CD4-positive, alpha-beta T cell (primary cell): ENCODE measurements at places on chromosomes 11 and 22. TPM values are rescaled to one million over a fixed set of nuclear protein-coding genes. Genes with fewer than 3 reads are reported as not detected.

DNA sequence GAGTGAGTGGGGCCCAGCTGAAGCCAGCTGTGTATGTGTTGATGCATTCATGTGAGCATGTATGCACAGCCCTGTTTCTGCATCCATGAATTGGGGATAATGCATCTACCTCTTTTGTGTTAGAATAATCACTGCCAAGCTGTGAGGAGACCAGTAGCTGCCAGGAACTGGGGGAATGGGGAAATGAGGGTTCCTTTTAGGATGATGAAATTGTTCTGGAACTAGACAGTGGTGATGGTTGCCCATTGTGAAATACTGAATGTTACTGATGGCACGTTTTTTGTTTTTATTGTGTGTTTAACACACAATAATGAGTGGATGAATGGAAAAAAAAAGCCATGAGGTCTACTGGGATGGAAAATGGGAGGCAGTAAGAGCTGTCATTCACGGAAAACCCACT, 45.3 kb upstream of the WNT11 start:
- H3K36me3 ChIP-seq: no peaks in the 10 kb centered on the region
- H3K4me1 ChIP-seq: no peaks in the 10 kb centered on the region
- H3K27ac ChIP-seq: no peak overlapping the region
- no peaks in the 10 kb centered on the region for H3K27me3 ChIP-seq

RASL10A gene
- 0.30 TPM for total RNA-seq

DNA sequence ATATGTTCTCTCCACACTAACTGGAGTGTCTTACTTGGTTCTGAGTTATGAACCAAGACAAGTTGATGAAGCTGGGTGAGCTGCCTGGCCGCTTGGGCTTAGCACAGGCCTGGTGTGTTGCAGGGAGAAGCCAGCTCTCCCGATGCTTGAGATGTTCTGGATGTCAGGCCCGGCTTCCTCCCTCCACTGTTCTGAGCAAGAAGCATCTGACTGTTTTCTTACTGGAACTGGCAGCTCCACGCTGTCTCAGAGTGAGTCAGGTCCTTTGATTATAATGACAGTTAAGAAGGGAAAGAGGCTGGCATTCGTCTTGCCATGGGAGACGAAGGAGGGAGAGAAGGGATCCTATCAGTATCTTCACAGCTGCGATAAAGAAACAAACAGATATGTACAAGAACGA, 46.5 kb upstream of the CRTAM start:
- DNase-seq: no peak
- no peak overlapping the region for H3K27ac ChIP-seq
- peaks cover 59% of the 10 kb centered on the region for H3K36me3 ChIP-seq
- H3K27me3 ChIP-seq: no peaks in the 10 kb centered on the region

GRCh38 chr11:1116104-1116503, 41.4 kb downstream of the MUC2 start:
- DNase-seq: no peak
- no peak overlapping the region for H3K4me3 ChIP-seq
- no peaks in the 10 kb centered on the region for H3K4me1 ChIP-seq

BTBD18 gene
- not detected for total RNA-seq

DNA sequence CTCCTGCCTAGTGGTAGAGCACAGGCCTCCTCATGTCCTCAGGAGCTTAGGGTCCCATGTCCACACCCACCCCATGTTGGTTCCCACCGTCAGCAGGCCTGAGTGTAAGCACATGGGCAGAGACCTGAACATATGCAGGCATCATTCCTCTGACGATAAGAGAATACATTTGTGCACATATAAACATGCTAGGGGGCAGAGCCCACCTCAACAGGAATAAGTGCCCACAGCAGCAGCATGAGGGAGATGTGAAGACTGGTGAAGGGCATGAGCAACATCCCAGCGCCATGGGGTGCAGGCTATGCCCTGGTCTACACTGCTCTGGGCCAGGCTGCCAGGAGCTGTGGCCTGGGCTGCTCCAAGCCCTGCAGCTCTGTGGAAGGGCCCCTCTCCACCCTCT, 16.9 kb downstream of the ADORA2A start:
- no peak overlapping the region for H3K4me3 ChIP-seq
- no peaks in the 10 kb centered on the region for H3K27me3 ChIP-seq
- no peak overlapping the region for H3K27ac ChIP-seq
- peak; percentile 16 for DNase-seq
- peaks cover 48% of the 10 kb centered on the region for H3K36me3 ChIP-seq

RAB38 gene
- 0.44 TPM for total RNA-seq

CD3E gene
- 483 TPM for total RNA-seq

DNA sequence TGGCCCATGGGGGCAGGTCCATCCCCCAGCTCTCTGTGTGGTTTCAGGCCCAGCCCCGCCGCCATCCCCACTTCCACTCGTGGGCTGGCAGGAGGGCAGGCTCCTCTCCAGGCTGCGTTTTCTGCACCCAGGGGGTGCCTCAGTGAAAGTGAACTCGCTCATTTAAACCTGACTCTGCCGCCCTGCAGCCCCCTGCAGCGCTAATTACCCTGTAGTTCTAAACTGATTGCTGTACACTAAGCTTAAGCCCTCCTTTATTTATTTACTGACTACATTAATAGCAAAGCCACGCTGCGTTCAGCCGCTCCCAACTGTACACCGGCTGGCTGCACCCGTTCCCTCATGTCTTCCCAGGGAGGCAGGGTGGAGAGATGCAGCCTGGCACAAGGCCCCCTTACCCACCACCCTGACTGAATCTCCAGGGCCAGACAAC, 36.6 kb upstream of the NNMT start:
- DNase-seq: no peak
- no peak overlapping the region for H3K4me3 ChIP-seq
- H3K4me1 ChIP-seq: peaks cover 5% of the 10 kb centered on the region
- H3K36me3 ChIP-seq: no peaks in the 10 kb centered on the region

DNA sequence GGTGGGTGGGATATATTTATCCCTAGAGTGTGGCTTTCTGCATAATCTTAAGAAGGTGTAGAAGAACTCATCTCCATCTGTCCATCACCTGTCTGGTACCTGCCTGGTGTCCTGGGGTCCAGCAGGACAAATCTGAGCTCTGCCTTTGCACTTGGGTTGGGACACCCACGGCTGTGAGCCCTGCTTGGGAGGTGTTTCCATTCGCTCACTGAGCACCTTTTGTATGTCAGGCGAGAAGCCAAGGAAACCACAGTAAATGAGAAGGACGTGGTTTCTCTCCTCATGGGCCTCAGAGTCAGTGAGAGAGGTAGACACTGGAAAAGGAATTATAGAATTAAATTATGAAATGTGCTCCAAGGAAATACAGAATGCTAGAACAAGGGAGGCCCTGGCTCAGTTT, 555.9 kb downstream of the MIAT start:
- H3K27ac ChIP-seq: no peak overlapping the region
- H3K4me3 ChIP-seq: no peak overlapping the region
- peaks cover 9% of the 10 kb centered on the region for H3K27me3 ChIP-seq
- no peak for DNase-seq

SYNGR1 gene
- 0.44 TPM for total RNA-seq

RIC3 gene
- 57.6 TPM for total RNA-seq

DENND6B gene
- total RNA-seq: 1.9 TPM

ADM gene
- 1.5 TPM for total RNA-seq

GRCh38 chr22:21873619-21874018, 6.2 kb upstream of the MAPK1 start:
- H3K27me3 ChIP-seq: no peaks in the 10 kb centered on the region
- no peak overlapping the region for H3K27ac ChIP-seq
- peaks cover 12% of the 10 kb centered on the region for H3K4me1 ChIP-seq
- no peak for DNase-seq
- no peak overlapping the region for H3K4me3 ChIP-seq

DNA sequence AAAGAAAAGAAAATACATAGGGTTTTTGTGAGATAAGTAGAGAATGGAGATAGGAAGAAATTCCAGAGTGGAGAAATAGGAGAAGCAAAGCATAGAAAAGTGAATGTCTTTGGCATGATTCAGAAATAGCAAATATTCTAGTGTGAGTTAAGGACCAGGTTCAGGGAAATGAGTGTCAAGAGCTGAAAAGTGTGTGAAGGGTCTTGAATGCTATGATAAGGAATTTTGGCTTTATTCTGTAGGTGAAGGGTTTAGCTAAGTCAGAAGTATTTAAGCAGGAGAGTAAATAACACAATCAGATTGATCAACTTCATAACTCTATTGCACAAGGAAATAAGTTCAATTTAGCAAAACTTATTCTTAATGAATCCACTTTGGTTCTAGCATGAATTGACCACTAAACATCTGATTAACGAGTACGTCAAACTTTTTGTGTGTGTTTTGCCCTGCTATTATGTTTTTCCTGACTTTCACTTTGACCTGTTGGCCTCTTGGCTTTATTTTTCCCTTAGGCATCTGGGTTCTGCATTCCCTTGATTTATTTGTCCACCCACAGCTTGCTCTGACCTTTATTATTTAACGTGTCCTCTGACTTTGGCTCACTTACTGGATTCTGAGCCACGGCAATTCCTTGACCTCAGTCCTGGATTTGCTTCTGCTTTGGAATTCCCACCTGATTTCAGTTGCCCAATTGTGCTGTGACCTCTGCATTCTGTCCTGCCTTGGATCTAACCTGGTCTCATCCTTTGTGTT, 11.9 kb upstream of the TMEM218 start:
- no peak overlapping the region for H3K27ac ChIP-seq
- no peaks in the 10 kb centered on the region for H3K4me1 ChIP-seq
- peaks cover 7% of the 10 kb centered on the region for H3K27me3 ChIP-seq
- H3K4me3 ChIP-seq: no peak overlapping the region

PKDREJ gene
- total RNA-seq: not detected

DNA sequence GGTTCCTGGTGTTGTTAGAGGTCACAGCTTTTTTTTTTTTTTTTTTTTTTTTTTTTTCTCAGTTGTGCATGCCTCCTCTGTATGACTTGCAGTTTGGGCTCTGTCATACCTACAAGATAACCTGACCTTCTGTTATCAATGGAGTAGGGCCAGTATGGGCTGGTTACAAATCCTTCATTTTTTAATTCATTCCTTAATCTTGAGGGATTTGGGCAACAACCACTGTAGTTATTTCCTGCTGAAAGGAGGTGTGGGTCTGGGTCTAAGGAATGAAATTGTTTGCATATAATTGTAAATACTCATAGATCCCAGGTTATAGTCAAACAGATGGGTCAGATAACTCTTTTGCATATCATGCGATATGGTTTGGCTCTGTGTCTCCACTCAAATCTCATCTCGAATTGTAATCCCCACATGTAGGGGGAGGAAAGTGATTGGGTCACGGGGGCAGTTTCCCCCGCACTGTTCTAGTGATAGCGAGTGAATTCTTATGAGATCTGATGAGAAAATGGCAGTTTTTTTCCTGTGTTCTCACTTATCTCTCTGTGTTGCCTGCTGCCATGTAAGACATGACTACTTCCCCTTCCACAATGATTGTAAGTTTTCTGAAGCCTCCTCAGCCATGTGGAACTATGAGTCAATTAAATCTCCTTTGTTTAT, 14.1 kb upstream of the GLYAT start:
- DNase-seq: no peak
- no peaks in the 10 kb centered on the region for H3K36me3 ChIP-seq
- no peaks in the 10 kb centered on the region for H3K27me3 ChIP-seq
- no peak overlapping the region for H3K4me3 ChIP-seq
- no peak overlapping the region for H3K27ac ChIP-seq

DNA sequence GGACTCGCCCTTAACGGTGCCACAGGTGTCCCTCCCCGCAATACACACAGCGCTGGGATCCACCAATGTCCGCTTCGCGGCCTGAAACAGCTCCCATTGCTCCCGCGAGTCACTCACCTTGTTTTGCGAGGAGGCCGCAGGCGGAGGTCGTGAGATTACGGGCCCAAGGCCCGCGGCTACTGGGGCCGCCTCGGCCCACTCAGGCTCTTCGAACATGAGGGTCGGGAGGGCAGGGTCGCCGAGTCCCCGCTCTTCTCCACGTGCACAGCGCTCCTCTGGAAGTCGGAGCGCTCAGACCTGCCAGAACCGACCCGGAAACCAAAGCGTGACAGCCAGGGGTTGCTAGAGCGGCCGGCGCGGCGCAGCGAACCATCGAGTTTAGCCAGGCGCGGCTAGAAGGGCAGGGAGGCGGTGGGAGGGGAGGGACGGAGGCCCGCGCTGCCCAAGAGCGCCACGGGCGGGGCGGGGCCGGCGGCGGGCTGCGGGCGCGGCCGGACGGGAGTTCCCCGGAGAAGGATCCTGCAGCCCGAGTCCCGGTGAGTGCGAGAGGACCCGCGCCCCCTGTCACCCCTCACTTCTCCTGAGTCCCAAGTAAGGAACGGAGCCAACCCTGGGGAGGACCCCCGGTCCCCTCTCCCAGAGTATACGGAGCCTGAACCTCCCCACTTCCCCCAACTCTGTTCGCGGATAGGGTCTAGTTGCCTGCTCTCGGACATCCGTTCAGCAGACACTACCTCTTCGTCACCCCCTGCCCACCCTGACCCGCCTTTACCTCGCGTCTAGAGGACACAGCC, at the start of the genes ILK and RRP8:
ILK (plus strand) TSS at position 488 of the 794 bp plus-strand sequence. CDS start 498 bp downstream, outside the sequence.
RRP8 (minus strand) TSS at position 330 of the 794 bp plus-strand sequence; CDS start at position 216, 114 bp downstream.
- H3K27me3 ChIP-seq: no peaks in the 10 kb centered on the region
- peak within 1 kb of the TSS; percentile 78 for H3K4me3 ChIP-seq
- H3K36me3 ChIP-seq: peaks cover 40% of the 10 kb centered on the region
- peaks cover 73% of the 10 kb centered on the region for H3K4me1 ChIP-seq
- DNase-seq: peak; percentile 85
- peak within 1 kb of the TSS; percentile 87 for H3K27ac ChIP-seq

APOBEC3B gene
- not detected for total RNA-seq
